GM23338 (cell line): ENCODE measurements at places on chromosomes 5 and 9. TPM values are rescaled to one million over a fixed set of nuclear protein-coding genes. Genes with fewer than 3 reads are reported as not detected.

IFNA8 gene
- not detected in 2 replicates for total RNA-seq

C9 gene
- 2.8 TPM in 1 of 2 replicates, not detected in the other for total RNA-seq

TARS1 gene
- 468 and 473 TPM in 2 replicates for total RNA-seq

GRCh38 chr5:58360794-58361193 is 99.1 kb downstream of the PLK2 start:
- H3K36me3 ChIP-seq = no peaks in the 10 kb centered on the region
- no peak overlapping the region for H3K4me3 ChIP-seq
- H3K4me1 ChIP-seq = 0 out of 2 replicates have a peak, but pooled peaks cover 3% of the 10 kb centered on the region
- no peaks in the 10 kb centered on the region for H3K27me3 ChIP-seq
- DNase-seq = no peak

CKMT2 gene
- total RNA-seq = 3.4 and 8.2 TPM in 2 replicates

DNA sequence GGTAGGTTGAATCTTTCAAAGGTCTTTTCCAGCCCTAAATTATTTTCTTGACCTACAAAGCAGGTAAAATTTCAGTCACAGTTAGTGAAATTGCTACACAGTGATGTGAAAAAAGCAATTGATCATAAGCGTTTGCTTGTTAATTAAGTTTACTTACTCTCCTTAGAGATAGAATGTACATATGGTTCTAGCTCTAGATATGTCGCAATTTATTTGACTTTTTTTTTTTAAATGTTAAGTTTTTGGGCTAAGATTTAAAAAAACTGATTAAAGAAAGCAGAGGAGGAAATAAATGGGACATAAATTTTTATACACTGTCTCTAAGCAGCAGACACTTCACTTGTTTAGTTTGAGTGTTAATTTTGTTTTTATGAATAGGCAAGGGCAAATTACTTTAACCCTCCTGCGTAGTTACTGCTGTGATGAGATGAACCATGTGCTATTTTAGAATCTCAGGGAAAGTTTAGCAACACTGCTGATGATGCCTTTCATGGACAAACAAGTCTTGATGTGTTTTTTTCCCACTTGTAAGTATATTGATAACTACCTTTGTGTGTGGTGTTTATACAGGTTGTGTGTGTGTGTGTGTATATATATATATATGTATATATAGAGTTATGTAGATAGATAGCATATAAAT is 38.3 kb upstream of the FAM120AOS start:
- H3K4me3 ChIP-seq = no peak overlapping the region
- no peaks in the 10 kb centered on the region for H3K27me3 ChIP-seq
- H3K4me1 ChIP-seq = no peaks in the 10 kb centered on the region
- peaks cover 9% of the 10 kb centered on the region for H3K36me3 ChIP-seq
- no peak overlapping the region for H3K27ac ChIP-seq

DNA sequence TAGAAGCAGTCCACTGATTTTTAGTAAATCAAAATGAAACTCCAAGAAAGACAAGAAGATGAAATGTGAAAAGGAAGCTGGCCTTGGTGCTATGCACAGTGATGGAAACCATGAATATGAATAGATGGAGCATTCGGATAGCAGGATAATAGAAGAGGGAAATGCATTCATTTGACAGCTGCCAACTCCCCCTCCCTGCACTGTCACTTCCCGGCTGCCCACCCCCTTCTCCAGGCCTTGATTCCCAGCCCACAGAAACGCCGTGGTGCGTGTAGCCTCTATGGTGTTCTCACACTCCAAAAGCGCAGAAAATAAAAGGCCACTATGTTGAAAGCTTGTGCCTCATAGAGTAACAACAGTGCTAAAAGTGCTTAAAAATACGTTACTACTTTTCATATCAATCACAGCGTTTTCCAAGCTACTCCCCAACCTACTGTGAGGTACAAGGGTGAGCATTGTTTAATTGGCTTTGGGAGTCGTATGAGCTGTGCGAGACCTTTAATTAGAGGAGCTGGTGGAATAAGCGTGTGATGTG is 26.1 kb upstream of the IFNK start:
- peak overlapping the region; percentile 34; the same call in 1 of the 2 replicates for H3K4me3 ChIP-seq
- H3K27ac ChIP-seq = no peak overlapping the region
- peaks cover 46% of the 10 kb centered on the region for H3K4me1 ChIP-seq
- H3K27me3 ChIP-seq = no peaks in the 10 kb centered on the region
- H3K36me3 ChIP-seq = no peaks in the 10 kb centered on the region; the same call in 1 of the 2 replicates

GDA gene
- 4.1 and 5.8 TPM in 2 replicates for total RNA-seq

TTC16 gene
- not detected in 2 replicates for total RNA-seq

MELK gene
- 55.7 and 67.8 TPM in 2 replicates for total RNA-seq

CRHBP gene
- not detected in 2 replicates for total RNA-seq

DNA sequence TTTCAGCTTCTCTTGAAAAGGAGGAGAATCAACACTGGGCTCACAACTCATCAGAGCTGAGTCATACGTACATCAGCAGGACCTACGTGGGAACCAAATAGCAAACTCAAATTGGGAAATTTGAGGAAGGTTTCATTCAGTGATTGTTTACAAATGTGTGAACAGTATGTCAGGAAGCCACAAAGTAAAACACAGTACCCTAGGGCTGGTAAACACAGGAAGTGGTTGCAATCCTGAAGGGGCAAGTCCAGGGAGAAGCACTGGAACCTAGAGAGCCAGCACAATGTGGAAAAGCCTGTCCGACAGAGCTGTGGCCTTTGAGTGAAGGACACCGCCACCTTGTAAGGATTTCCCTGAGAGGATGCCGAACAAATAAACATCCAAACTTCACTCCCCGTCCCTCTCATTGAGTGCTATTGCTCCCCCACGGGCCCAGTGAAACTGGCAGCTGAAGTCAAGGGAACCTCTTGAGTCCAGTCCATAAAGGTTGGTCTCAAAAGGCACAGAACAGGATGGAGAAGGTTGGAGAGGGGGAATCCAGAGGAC is 26.7 kb upstream of the RICTOR start:
- DNase-seq = no peak
- H3K27me3 ChIP-seq = no peaks in the 10 kb centered on the region
- no peaks in the 10 kb centered on the region for H3K36me3 ChIP-seq
- H3K4me1 ChIP-seq = no peaks in the 10 kb centered on the region

DNA sequence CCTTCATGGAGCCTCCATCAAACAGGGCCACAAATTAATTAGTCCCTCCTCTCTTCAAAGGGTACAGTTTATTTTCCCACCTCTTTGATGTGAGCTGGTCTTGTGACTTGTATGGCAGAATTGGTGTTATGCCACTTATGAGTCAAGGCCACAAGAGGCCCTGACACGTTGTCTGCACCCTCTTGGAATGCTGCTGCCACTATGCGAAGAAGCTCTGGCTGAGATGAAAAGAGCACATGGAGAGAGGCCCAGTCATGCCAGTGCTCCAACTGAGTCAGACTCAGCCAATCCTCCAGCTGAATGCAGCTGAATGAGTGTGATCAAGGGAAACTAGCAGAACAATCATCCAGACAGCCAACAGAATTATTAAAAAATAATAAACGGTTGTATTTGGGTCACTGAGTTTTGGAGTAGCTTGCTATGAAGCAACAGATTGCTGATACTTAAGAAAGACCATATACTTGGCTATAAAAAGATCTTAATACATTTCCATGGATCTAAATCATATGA is 128.3 kb downstream of the MARCHF11 start:
- H3K27ac ChIP-seq = no peak overlapping the region
- no peaks in the 10 kb centered on the region for H3K4me1 ChIP-seq
- DNase-seq = no peak
- no peaks in the 10 kb centered on the region for H3K27me3 ChIP-seq

- no peak overlapping the region for H3K4me3 ChIP-seq
- peaks cover 10% of the 10 kb centered on the region for H3K4me1 ChIP-seq
- no peak overlapping the region for H3K27ac ChIP-seq
These were observed 90.3 kb downstream of the NUDT12 start for GRCh38 chr5:103472265-103472664.

DNA sequence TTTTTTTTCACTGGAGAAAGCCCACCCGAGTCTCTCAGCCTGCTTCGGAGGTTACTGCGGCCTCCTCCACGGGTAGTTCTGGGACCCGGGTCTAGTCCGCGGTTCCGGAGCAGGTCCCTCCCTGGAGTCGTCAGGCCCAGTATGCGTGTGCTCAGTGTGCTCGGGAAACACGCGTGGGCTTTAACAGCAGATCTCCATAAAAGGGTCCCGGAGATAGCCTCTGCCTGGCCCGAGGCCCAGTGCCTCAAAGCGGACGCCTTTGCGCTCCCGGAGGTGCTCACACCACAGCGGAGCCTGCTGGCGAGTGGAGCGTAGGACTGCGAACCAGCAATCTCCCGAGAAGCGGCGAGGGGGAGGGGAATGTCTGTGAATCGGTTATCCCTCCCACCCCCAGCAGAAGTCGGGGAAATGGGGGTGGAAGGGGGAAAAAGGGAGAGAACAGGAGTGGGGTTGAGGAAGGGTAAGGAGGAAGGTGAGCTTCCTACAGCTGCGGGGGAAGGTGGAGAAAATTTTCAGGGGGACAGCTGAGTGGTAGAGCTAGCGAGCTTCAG is 28.7 kb downstream of the CDKN2A start:
- peak overlapping the region; percentile 58 for H3K4me3 ChIP-seq
- H3K27ac ChIP-seq = no peak overlapping the region
- peaks cover 93% of the 10 kb centered on the region for H3K27me3 ChIP-seq
- peak; percentile 84 for DNase-seq
